Astrocyte of the hippocampus (primary cell): ENCODE measurements at places on chromosomes 13 and 19.

GRCh38 chr13:37918751-37919150 lies 49.2 kb upstream of the TRPC4 start:
- no peak for DNase-seq

GRCh38 chr19:19821366-19821951 lies at the start of gene ZNF506:
Gene ZNF506, minus strand, starts transcription at chr19:19821750. Its CDS starts 147 bp downstream, at chr19:19821603.
- peak; percentile 99 for DNase-seq

DNA sequence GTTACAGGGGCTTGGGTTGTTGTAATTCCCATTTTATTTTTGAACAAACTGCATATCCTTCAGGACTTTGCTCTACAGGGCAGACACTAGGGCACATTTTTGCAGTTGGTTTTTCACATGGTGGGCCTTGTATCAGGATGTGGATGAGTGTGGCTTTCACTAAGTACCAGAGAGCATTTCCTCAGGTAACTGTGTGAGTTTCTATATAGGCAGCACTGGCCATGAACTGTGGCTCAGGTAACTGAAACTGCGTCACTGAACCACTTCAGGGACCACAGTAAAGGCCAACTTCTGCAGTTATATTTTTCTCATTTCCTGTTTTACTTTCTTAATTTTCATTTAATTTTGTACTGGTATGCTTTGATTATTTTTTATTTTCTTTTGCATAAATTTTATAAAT lies 166.5 kb downstream of the ZNF486 start:
- DNase-seq: no peak

DNA sequence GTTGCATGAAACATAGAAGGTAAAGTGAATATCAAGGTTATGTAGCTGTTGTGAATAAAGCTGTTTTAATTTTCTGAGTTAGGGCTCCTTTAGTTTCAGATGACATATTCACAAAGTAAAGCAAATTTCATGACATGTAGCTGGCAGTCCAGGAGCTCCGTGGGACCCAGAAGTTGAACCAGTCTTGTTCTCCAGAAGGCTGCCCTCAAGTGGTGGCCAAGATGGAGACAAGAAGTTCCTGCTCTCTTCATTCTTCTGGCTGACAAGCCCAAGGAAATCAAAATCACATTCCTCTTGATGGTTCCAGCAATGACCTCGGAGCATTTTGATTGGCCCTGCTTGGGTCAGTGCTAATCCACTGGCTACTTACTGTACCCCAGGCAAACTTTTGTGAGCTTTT lies 128.7 kb downstream of the LIG4 start:
- DNase-seq: peak; percentile 6

DNA sequence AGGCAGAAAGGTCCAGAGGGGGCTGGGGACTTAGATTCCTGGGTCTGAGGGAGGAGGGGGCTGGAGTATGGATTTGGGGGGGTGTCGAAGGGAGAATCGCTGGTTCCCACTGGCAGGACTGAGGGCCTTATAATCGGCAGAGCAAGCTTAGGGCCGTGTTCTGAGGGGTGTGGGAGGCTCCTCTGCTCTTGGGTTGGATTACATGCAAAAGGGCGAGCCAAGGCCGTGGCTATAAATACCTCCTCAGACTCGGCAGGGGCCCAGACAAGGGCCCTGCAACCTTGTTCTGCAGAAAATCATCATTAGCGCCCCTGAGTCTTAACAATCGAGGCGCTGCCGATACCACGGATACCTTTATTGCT lies 707 bp upstream of the MAMSTR start:
- DNase-seq: no peak

DNA sequence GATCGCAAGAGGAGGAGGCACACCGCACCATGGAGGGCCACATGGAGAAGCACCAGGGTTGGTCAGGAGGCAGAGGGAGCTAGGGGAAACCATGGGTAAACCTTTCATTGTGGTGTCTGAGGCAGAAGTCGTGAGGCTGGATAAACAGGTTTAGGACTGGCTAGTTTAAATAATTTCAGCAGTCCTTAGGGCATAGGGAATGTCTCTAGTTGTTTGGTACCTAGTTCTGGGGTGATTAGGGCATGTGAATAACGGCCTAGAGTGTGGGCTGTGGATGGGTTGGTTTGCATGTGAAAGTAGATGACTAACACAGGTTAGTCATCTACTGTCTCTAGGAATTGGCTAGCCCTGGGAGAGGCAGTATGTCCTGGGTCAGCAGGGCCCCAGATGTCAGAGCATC lies 102.3 kb downstream of the STOML3 start:
- DNase-seq: peak; percentile 52

- no peak for DNase-seq
Observed at GRCh38 chr19:41325640-41325946, 15.6 kb downstream of the CCDC97 start.

DNA sequence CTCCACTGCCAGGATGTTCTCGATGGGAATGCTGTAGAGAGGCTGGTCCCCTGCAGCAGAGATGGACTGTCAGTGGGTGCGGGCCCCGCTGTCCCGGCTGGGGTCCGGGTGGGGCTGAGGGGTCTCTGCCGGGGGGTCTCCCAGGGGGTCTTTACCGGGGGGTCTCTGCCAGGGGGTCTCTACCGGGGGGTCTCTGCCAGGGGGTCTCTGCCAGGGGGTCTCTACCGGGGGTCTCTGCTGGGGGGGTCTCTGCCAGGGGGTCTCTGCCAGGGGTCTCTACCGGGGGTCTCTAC lies 25.7 kb upstream of the C13orf46 start:
- DNase-seq: no peak

DNA sequence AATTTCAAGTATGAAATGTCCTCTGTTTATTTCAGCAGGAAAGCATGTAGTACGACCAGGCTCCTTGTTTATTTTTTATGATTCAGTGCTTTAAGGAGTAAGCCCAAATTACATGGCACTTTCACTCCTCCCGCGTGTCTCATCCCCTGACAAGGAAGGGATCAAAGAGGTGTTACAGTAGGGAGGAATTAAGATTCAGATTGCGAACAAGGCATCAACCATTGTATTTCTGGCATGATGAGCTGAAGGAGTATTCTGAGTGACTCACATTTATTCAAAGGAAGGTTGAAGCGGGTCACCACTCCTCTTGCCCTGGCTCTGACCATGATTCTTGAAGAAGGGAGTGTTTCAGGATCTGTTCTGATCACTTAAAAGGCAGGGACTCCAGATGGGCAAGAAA lies 46.1 kb upstream of the CNMD start:
- no peak for DNase-seq

- peak; percentile 61 for DNase-seq
Observed at GRCh38 chr19:58538257-58539168, 5.4 kb upstream of the TRIM28 start.

DNA sequence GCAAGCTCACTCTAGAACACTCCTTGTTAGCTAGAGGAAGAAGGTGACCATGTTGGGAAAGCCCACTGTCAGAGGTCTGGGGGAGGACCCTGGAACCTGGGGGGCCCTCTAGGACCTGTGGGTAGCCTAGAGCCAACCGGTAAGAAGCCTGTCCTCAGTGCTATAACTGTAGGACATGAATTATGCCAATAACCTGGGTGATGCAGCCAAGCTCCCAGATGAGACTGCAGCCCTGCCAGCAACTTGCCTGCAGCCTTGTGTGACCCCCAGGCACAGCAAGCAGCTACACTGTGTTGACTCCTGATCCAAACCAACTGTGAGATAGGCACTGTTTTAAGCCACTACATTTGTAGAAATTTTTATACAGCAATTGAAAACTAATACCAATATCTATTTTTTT lies 122.3 kb downstream of the MIPEP start:
- no peak for DNase-seq

- no peak for DNase-seq
Observed at GRCh38 chr19:8684001-8684902, 14.3 kb downstream of the ACTL9 start.

GRCh38 chr19:53664152-53664551 lies 32.4 kb downstream of the DPRX start:
- DNase-seq: no peak

GRCh38 chr13:89832827-89833226 lies 1514.7 kb upstream of the MIR17HG start:
- no peak for DNase-seq

- peak; percentile 86 for DNase-seq
Observed at GRCh38 chr19:10424011-10424637, 3.8 kb downstream of the PDE4A start.

DNA sequence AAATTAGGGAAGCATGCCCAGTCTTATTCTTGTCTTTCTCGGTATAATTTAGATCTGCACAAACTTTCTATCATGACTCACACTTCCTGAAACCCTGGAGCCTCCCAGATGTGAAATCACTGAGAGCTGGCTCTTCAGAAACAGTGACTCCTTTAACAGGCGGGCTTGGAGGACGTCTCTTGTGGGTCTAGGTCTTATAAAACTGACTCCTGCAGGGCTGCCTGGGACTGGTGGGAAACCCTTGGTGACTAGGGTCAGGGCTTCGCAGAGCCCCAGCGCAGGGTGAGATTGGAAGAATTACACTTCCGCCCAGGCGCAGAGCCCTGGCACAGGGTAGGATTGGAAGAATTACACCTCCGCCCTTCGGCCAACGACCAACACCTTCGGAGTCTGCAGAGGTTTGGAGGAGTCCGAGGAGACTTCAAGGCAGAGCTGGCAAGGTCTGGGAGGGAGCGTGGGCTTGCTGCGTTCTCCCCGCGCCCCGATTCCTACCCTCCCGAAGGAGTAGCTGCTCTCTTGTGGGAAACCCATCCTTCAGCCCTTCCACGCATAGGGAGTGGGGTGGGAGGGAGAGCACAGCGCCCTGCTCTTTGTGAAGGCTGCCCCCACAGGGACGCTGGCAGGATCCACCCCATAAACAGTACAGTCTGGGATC lies 43.4 kb upstream of the MAP3K10 start:
- DNase-seq: peak; percentile 19

DNA sequence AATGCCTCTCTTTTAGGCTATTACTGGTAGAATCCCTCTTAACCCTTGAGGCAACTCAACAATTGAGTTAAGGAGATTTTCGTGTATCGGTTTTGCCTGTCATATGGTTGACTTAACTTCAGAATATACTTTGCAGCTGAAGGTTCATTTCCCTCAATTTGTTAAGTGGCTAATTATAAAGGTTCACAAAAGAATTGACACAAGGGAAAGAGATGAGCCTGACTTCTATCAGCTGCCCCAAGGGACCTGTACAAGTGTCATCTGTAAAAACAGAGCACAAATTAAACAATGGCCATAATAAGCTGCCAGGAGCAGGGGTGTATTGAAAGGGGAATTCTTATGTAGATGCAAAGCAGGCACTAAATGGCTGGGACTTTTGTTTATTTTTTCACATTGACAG lies 334.8 kb upstream of the OBI1 start:
- no peak for DNase-seq

- no peak for DNase-seq
Observed at GRCh38 chr13:113923376-113924063, 50.4 kb downstream of the C13orf46 start.

DNA sequence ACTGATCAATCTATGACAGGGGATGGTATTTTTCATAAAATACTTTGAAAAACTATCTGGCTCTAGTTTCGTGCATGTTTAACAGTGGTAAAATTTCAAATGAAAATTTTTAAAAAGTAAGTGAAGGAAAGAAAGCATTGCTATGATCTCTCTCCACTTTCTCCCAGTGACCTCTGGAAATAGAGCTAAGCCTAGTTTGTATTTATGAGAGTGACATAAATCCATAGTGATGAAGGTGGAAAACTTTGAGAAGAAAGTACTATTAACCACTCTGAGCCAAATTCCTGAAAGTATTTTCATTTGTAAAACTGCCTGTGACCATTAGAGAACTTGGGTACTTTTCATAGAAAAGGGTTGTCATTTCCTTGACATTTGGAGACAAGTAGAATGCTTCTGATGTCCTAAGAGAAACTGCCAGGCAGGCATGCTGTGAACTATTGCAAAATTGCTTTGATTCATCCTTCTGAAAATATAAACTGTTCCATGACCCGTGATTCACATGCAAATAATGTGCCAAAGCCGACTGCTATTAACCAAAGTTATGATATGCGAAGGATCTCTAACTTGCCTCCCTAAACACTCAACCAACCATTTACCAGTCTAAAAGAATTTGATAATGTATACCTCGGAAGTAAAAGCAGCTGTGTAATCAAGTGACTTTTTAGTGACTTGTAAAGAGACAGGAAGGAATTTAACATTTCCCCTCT lies 133.2 kb downstream of the VWA8 start:
- DNase-seq: peak; percentile 77

- DNase-seq: peak; percentile 82
Observed at GRCh38 chr19:35868172-35868822, at the start of gene APLP1. Gene APLP1, plus strand, starts transcription at chr19:35868574. Its CDS starts 63 bp downstream, at chr19:35868637.

GRCh38 chr13:22893777-22894176 lies 287.0 kb upstream of the SGCG start:
- DNase-seq: no peak

- DNase-seq: peak; percentile 84
Observed at GRCh38 chr13:94706843-94707399, 5.4 kb downstream of the SOX21 start.

GRCh38 chr19:1049106-1049505 lies 9.2 kb downstream of the ABCA7 start:
- no peak for DNase-seq

DNA sequence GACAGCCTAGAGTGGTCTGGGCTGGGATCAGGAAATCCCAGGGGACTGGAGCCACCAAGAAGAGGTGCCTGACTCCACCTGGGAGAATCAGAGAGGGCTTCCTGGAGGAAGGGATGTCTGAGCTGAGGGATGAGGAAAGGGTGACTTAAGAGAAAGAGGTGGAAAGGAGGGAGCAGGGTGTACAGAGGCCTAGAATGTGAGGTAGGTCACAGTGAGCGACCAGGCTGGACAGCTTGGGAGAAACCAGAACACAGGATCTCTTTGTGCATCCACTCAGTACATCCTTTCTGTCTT lies 1.0 kb downstream of the TBCB start:
- no peak for DNase-seq

GRCh38 chr13:19181021-19181620 lies 503 bp downstream of the TUBA3C start:
- no peak for DNase-seq

GRCh38 chr19:51466723-51467122 lies 8.5 kb upstream of the SIGLEC8 start:
- DNase-seq: no peak

DNA sequence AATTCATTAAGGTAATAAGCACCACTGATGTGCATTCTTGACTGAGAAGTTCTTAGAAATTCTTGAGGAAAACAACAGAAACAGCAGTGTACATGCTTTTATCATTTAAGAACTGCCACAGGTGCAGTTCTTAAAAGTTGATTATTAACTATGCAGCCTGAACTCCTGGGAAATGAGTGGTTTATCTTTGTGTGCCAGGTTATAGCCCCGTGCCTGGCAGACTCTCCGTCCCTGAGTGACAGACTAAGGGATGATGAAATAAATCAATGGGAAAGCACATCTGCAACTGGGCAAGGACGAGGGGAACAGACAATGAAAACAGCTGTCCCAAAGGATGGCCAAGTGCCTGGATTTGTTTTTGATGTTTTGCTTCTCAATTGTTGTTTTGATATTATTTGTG lies 84.4 kb upstream of the SPATA13 start:
- no peak for DNase-seq

GRCh38 chr13:30735872-30736175 lies 481 bp downstream of the ALOX5AP start:
- no peak for DNase-seq

GRCh38 chr13:48110931-48111721 lies 16.2 kb upstream of the MED4 start:
- DNase-seq: peak; percentile 63
